ENCODE measurements at places on chromosomes 2 and 18.

- no peak for DNase-seq
Observed at GRCh38 chr18:46449499-46449898, 207.5 kb downstream of the LOXHD1 start.

GRCh38 chr2:9756692-9757250 lies 86.5 kb upstream of the TAF1B start:
- DNase-seq: no peak

DNA sequence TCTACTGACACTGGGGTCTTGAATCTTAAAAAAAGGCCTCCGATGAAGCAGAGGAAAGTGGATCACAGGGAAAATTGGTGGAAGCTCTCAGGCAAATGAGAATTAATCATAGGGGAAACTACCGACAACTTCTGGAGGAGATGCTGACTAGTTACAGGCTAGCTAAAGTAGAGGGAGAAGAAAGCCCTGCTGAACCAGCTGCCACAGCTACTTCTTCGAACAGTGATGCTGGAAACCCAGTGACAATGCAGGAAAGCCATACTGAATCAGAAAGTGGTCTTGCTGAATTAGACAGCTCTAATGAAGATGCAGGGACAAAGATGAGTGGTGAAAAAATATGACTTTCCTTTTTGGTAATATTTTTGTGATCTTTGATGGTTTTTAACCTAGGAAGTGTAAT lies 44.9 kb upstream of the SLC3A1 start:
- no peak for DNase-seq

DNA sequence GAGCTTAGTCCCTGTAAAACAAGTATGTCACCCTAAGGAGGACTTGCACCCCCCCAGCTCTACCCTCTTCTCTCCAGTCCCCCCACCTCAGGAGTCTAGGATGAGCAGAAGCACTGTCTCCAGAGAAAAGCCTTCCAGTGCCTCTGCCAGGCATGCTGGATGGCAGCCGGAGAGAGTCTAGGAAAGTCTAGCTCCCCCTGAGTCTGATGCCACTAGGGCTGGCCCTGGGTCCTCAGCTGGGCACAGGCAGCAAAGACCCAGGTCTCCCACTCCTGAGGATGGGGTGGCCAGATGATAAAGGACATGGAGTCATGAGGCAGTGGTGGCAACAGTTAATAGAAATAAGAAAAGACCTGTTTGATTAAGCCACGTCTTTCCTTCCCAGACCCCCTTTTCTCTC lies 225.6 kb downstream of the CYP26B1 start:
- no peak for DNase-seq

- DNase-seq: no peak
Observed at GRCh38 chr2:65357959-65358294, 74.5 kb downstream of the SPRED2 start.

Measured in NCI-H2081 treated with DMSO at 0.1 percent for 48 hours (cell line).